Skin of body (tissue), 3 donors: ENCODE measurements at places on chromosomes 2 and 18. TPM values are rescaled to one million over a fixed set of nuclear protein-coding genes. Genes with fewer than 3 reads are reported as not detected.

Gene EVX2
- total RNA-seq, result not detected

Gene SERPINB4
- total RNA-seq, result 29.1 TPM

Gene HAAO
- total RNA-seq, result 7.0 TPM

Gene GPR35
- 0.99 TPM for total RNA-seq

Gene LAMA3
- 60.6 TPM for total RNA-seq

Gene SANBR
- 15.6 TPM for total RNA-seq

Gene PRKAG3
- 2.5 TPM for total RNA-seq

Gene LHCGR
- 1.5 TPM for total RNA-seq

Gene VSNL1
- 21.9 TPM for total RNA-seq

Gene ZBTB7C
- total RNA-seq, result 6.3 TPM

Gene MYOM1
- total RNA-seq, result 70.2 TPM

Gene CHRNG
- total RNA-seq, result 1.6 TPM

Gene LYPD6
- total RNA-seq, result 5.1 TPM

Gene CETN1
- total RNA-seq, result not detected

Gene FECH
- 54.4 TPM for total RNA-seq

Gene CXCR4
- total RNA-seq, result 51.5 TPM

Gene CNTNAP5
- 0.10 TPM for total RNA-seq

Gene BOLL
- 0.10 TPM for total RNA-seq

Gene AGXT
- 0.10 TPM for total RNA-seq

Gene CENPA
- 4.1 TPM for total RNA-seq

Gene MDH1B
- total RNA-seq, result 0.99 TPM

Gene PARD6G
- total RNA-seq, result 12.5 TPM

Gene FOXI3
- total RNA-seq, result 3.7 TPM

Gene SLC25A12
- total RNA-seq, result 25.2 TPM

Gene DLGAP1
- total RNA-seq, result 5.3 TPM

Gene IRS1
- 14.5 TPM for total RNA-seq

Gene GPR55
- not detected for total RNA-seq

Gene VAPA
- total RNA-seq, result 189 TPM

Gene IFT172
- 25.9 TPM for total RNA-seq

Gene RND3
- 92.8 TPM for total RNA-seq

Gene COLEC11
- not detected for total RNA-seq

Gene LCT
- total RNA-seq, result under 0.01 TPM

Gene SNORC
- total RNA-seq, result 0.30 TPM

Gene CTAGE1
- total RNA-seq, result not detected

Gene REG1A
- not detected for total RNA-seq

Gene ALPI
- not detected for total RNA-seq

Gene ZNF514
- 25.1 TPM for total RNA-seq

Gene GREB1L
- 4.2 TPM for total RNA-seq

Gene THADA
- 43.2 TPM for total RNA-seq

Gene PAX8
- 0.30 TPM for total RNA-seq

Gene CD302
- total RNA-seq, result 27.5 TPM

Gene SPP2
- total RNA-seq, result not detected

Gene GLI2
- total RNA-seq, result 11.4 TPM

Gene HOXD8
- 17.0 TPM for total RNA-seq

Gene INPP4A
- total RNA-seq, result 22.3 TPM

Gene DLX2
- total RNA-seq, result 0.99 TPM

Gene TMEM37
- 1.5 TPM for total RNA-seq

Gene CFC1
- total RNA-seq, result not detected

Gene HOXD9
- total RNA-seq, result 4.7 TPM

Gene OTOS
- total RNA-seq, result not detected

Gene ARHGEF4
- total RNA-seq, result 19.9 TPM

Gene HOXD11
- total RNA-seq, result not detected

Gene BBS5
- 10.6 TPM for total RNA-seq

Gene ABCG5
- total RNA-seq, result not detected

Gene FRZB
- 8.1 TPM for total RNA-seq
